ENCODE measurements at places on chromosomes 1 and 21.

DNA sequence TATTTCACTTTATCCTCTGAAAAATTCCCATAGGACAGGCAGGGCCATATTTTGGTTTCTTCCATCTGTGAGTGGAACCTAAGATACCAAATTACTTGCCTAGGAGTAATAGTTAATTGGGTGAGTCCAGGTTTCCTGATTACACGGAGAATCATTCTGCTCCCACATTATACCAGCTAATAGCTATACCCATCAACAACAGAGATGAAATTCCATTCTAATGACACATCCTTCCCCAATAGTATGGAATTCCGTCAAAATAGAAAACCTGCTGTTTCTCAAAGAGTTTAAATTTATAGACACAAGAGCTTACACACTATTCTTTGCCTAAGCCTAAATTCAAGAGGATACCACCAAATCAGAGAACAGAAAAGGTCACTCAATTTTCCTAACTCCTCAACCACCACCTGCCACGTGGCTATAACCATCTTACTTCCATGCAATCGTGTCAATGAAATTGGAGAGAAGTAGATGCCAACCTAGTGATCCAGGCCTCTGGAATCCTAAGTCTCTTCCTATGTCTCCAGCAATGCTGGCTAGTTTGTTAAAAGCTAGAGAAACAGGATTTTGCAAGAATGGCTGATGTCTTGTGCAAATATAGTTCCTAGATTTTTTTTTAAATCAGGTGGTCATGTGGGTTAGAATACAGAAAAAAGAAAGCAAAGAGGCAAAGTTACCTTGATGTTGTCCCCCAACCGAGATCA lies 6.2 kb downstream of the PPT1 start:
- no peak for DNase-seq

- DNase-seq, result no peak
These were observed 1.3 kb upstream of the AKT3 start for GRCh38 chr1:243851257-243851756.

DNA sequence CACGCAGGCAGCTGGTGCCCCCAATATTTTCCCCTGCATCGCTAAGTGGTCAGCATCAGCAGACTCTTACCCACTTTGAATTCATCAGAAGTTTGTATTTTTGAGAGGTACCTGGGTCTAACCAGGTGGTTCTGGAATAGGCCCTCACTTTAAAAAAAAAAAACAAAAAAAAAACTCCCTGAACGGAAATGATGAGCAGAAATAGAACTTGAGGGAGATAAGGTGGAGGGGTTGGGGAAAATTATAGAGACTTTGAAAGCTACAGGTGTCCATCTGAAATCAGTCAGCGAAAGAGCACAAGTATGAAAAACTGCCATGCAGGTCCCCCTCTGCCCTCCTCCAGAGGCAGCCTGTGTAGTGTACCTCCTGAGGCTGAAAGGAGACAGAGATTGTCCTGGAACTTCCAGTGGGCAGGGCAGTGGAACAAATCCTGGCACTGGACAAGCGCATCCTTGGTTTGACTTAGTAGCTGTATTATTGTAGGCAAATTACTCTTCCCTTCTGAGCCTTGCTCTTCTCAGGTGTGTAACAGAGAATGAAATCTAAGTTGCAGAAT lies 1.2 kb downstream of the SLAMF7 start:
- no peak for DNase-seq

- no peak for DNase-seq
These were observed 15.7 kb upstream of the PHC2 start for GRCh38 chr1:33446590-33446989.

- DNase-seq, result peak; percentile 68
These were observed 1.8 kb downstream of the PLEKHO1 start for GRCh38 chr1:150151291-150152181.

GRCh38 chr1:169031566-169032224 lies 74.8 kb upstream of the ATP1B1 start:
- no peak for DNase-seq

DNA sequence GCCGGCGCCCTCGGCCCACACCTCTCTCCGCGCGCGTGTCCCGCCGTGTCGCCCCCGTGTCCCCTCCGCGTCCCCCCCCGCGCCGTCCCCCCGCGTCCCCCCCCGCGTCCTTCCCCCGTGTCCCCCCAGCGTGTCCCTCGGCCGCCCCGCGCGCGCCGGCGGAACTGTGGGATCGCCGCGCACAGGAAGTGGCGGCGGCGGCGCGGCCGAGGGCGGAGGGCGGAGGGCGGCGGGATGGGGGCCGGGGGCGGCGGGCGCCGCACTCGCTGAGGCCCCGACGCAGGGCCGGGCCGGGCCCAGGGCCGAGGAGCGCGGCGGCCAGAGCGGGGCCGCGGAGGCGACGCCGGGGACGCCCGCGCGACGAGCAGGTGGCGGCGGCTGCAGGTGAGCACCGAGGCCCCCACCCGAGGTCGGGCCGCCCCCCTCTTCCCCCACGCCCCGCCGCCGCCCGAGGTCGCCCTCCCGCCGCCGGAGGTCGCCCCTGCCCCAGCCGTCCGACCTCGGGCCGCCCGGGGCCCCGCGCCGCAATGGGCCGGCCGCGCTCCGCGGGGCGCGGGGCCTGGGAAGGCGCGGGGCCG lies at the start of gene AGPAT3:
Gene AGPAT3, plus strand, starts transcription at position 262 of the 578 bp plus-strand sequence. CDS start 94,459 bp downstream, outside the sequence.
- DNase-seq, result peak; percentile 82

DNA sequence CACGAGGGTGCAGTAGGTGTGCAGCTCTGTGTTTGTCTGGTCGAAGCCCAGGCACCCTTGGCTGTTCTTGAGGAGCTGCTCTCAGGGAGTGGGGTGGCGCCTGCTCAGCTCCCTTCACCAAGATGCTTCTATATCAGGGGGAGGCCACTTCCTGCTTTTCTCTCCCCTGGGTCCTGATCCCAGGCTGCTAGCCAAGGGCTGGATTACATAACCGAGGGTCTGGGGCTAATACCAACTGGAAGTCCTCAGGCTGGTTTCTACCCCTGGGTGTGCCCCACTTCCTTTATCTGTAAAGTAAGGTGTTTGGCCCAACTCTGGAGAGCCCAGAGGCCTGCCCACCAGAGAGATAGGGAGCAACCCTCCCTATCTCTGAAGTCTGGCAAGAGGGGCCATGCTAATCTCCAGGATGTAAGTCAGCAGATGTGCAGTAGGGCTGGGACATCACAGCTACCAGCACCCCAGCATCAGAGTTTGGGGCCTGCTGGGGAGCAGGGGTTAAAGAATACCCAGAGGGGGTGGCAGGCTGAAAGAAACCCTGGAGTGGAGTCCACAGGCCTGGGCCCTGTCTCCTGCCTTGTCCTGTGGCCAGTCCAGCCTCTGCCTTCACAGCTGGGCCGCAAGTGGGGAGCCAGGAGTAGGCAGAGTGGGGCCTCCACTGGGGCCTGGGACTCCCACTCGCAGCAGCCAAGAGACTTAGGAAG lies 2.1 kb downstream of the SELENBP1 start:
- DNase-seq, result no peak

DNA sequence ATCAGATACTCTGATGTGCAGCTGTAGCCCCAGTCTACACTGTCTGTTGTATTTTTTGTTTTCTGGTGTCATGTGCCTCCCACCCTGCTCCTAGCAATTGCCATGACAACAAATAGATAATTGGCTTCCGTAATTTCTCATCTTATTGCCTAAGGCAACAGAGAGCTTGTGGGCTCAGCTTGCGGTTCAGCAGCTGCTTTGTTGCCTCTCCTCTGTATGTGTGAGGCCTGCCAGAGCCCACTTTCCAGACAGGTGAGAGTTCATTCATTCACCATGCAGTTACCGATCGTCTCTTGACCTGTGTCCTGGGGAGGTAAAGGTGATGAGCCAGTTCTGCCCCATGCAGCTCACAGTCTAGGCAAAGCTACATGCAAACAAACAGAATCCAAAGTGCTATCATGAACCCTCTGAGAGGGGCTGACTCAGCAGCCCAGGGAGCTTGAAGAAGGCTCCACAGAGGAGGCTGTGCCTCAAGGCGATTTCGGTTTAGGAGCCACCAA lies 11.9 kb downstream of the LGALS8 start:
- DNase-seq, result no peak

DNA sequence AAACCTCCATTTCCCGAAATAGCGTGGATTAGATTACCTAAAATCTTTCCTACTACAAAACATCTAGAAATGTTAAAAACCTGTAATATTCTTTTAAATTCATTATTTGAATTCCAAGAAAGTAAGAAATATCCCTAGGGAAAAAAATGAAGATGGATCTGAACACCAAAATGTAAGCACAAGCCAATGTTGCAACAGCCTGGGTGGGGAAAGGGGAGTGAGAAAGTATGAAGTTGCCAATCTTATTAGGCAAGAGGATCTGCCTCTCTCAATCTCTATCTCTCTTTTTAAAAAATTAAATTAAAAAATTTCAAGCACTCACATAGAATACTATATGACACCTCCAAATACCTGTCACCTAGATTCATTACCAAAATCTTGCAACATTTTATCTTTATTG lies 74.9 kb upstream of the IRF2BP2 start:
- DNase-seq, result no peak

DNA sequence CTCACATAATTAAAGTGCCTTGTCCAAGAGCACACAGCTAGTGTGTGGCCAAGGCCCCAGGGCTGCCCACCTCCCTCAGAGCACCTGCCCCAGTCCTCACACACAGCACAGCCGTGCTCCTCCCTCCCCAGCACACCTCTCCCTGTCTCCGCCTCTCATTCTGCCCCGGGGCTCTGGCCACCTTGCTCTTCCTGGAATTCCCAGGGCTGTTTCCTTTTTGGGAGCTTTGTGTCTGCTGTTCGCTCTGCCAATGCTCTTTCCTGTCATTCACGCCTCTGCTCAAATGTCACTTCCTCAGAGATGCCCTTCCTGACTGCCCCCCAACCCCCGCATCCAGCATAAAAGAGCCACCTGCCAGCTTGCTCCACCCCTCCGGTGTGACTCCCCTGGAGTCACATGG lies 13.3 kb downstream of the SLC6A17 start:
- no peak for DNase-seq
